ENCODE measurements at places on chromosomes 2 and 18. TPM values are rescaled to one million over a fixed set of nuclear protein-coding genes. Genes with fewer than 3 reads are reported as not detected.

- no peak for DNase-seq
- H3K4me3 ChIP-seq, result no peak overlapping the region
- peaks cover 7% of the 10 kb centered on the region for H3K36me3 ChIP-seq
- H3K27me3 ChIP-seq, result no peaks in the 10 kb centered on the region
- H3K4me1 ChIP-seq, result peaks cover 31% of the 10 kb centered on the region
- H3K27ac ChIP-seq, result peak overlapping the region; percentile 84
Observed at GRCh38 chr2:201432038-201432620, 19.1 kb downstream of the TRAK2 start.

GREB1L gene
- 5.2 TPM for polyA plus RNA-seq

DNA sequence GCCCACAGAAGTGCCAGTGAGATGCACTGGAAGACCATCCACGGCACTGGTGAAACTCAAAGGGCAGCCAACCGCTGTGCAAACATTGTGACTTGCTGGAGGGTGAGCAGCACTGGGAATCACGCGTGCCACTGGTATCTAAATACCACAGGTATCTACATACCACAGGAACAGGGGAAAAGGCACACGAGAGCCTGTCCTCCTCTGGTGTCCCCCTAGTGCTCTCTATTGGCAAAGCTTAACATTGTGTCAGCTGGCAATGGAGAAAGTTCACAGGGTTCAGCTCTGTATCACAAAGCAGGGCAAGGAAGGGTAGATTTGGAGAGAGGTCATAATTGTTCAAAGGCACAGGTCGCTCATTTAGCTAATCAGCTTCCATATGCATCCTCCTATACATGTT, 12.6 kb upstream of the SEC11C start:
- peaks cover 31% of the 10 kb centered on the region for H3K27me3 ChIP-seq
- no peak for DNase-seq
- no peaks in the 10 kb centered on the region for H3K36me3 ChIP-seq
- H3K4me1 ChIP-seq, result no peaks in the 10 kb centered on the region
- no peak overlapping the region for H3K4me3 ChIP-seq

- no peak overlapping the region for H3K27ac ChIP-seq
- no peak for DNase-seq
- H3K4me3 ChIP-seq, result no peak overlapping the region
- no peaks in the 10 kb centered on the region for H3K36me3 ChIP-seq
- no peaks in the 10 kb centered on the region for H3K4me1 ChIP-seq
Observed at GRCh38 chr2:108330979-108331378, 42.3 kb downstream of the SULT1C2 start.

GRCh38 chr2:135050684-135051083, 1.4 kb upstream of the RAB3GAP1 start:
- H3K27ac ChIP-seq, result peak overlapping the region; percentile 59
- no peaks in the 10 kb centered on the region for H3K36me3 ChIP-seq
- H3K4me3 ChIP-seq, result no peak overlapping the region
- H3K27me3 ChIP-seq, result no peaks in the 10 kb centered on the region

RAB12 gene
- polyA plus RNA-seq, result 51.5 TPM

GRCh38 chr2:32805104-32806095, 141.4 kb upstream of the LTBP1 start:
- DNase-seq, result no peak
- peaks cover 2% of the 10 kb centered on the region for H3K36me3 ChIP-seq
- H3K27me3 ChIP-seq, result no peaks in the 10 kb centered on the region
- H3K4me1 ChIP-seq, result no peaks in the 10 kb centered on the region
- peak overlapping the region; percentile 30 for H3K27ac ChIP-seq

DNA sequence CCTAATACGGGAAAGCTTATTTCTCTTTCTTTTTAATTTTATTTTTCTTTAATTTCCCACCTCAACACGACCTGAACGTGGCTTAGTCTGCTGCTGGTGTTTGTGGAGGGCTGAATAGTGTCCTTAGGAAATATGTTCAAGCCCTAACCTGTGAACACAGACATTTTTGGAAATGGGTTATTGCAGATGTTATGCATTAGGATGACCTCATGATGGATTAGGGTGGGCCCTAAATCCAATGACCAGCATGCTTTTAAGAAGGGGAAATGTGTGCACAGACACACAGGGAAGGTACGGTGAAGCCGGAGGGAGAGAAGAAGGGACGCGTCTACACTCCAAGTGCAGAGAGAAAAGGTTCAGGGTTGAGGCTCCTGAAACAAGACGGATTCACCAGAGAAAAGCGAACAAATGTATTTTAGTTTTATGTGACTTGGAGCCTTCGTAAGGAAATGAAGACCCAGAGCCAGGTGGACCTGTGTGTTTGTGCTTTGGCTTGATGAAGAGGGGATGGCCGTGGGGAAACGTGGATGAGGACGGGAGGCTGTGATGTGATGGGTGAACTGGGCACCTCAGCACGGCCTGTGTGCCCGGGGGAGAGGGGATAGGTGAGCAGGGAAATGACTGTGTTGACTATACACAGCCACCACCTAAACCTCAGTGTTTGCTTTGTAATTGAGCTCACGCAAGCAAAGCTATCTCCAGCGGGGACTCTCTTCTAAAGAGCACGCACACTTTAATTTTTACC, 37.5 kb downstream of the RTP5 start:
- no peaks in the 10 kb centered on the region for H3K36me3 ChIP-seq
- H3K27ac ChIP-seq, result no peak overlapping the region
- H3K4me3 ChIP-seq, result no peak overlapping the region
- no peaks in the 10 kb centered on the region for H3K27me3 ChIP-seq
- no peaks in the 10 kb centered on the region for H3K4me1 ChIP-seq

DNA sequence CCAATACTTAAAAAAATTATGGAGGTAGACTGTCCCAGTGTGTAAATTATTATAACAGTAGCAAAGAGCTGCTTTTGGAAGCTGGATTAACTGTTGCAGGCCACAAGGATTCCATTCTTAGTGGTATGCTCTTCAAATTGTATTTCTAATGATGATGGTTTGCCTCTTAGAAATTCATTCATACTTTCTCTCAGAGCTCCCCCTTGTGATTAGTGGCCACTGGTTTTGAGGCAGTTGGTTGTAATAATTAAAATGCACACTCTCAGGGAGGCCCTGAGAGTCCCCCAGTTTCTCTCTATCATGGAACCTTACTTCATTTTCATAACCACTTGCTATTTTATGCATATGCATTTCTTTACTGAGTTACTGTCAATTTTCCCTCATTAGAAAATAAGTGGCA, 122.5 kb downstream of the PLA2R1 start:
- H3K4me1 ChIP-seq, result no peaks in the 10 kb centered on the region
- no peak overlapping the region for H3K27ac ChIP-seq
- H3K36me3 ChIP-seq, result no peaks in the 10 kb centered on the region
- DNase-seq, result no peak
- no peak overlapping the region for H3K4me3 ChIP-seq
- H3K27me3 ChIP-seq, result no peaks in the 10 kb centered on the region

GRCh38 chr2:214578442-214578841, 167.6 kb downstream of the VWC2L start:
- no peak overlapping the region for H3K27ac ChIP-seq
- no peak for DNase-seq
- H3K4me1 ChIP-seq, result no peaks in the 10 kb centered on the region
- H3K36me3 ChIP-seq, result no peaks in the 10 kb centered on the region

ARHGEF4 gene
- 2.1 TPM for polyA plus RNA-seq

QPCT gene
- 1.3 TPM for polyA plus RNA-seq

DNA sequence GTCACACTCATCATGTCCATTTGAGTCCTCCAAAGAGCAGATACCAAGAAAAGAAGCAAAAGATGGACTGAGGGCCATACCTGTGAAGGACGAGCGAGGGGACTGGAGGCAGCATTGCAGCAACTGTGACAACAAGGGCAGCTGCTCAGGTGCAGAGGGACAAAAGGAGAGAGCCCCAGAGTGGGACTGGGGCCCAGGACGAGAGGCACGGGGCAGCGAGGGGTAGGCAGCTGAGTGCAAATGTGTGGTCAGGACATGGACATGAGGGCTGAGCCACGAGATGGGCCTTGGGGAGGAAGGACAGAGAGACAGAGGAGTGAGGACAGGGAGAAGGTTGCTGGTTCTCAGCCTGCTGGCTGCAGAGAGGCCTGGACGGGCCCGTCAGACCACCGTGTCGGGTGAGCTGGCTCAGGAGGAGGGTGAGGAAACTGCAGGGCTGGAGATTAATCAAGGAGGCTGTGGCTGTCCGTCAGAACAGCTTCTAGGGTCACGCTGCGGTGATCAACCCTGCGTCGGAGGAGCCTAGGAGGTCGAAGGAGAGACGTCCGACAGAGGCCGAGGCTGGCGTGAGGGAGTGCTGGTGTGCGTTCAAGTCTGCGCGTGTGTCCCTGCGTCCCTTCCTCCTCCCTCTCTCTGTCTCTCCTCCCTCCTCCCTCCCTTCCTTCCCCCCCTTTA, 206.8 kb upstream of the HDAC4 start:
- H3K4me1 ChIP-seq, result no peaks in the 10 kb centered on the region
- H3K4me3 ChIP-seq, result no peak overlapping the region
- H3K27me3 ChIP-seq, result peaks cover 31% of the 10 kb centered on the region
- H3K27ac ChIP-seq, result no peak overlapping the region
- DNase-seq, result peak; percentile 57

GRCh38 chr2:224027931-224028330, 11.2 kb downstream of the SERPINE2 start:
- H3K4me3 ChIP-seq, result no peak overlapping the region
- no peaks in the 10 kb centered on the region for H3K36me3 ChIP-seq
- peaks cover 7% of the 10 kb centered on the region for H3K27me3 ChIP-seq
- H3K27ac ChIP-seq, result no peak overlapping the region
- H3K4me1 ChIP-seq, result peaks cover 12% of the 10 kb centered on the region
- DNase-seq, result no peak

MYO3B gene
- polyA plus RNA-seq, result not detected

- DNase-seq, result no peak
- peaks cover 4% of the 10 kb centered on the region for H3K27me3 ChIP-seq
- peak overlapping the region; percentile 5 for H3K27ac ChIP-seq
- peaks cover 44% of the 10 kb centered on the region for H3K4me1 ChIP-seq
- H3K4me3 ChIP-seq, result peak overlapping the region; percentile 71
- no peaks in the 10 kb centered on the region for H3K36me3 ChIP-seq
Observed at GRCh38 chr2:15940661-15941480, 521 bp downstream of the MYCN start.

UGT1A5 gene
- polyA plus RNA-seq, result not detected

GRCh38 chr18:73563901-73564472, 583.6 kb downstream of the FBXO15 start:
- no peaks in the 10 kb centered on the region for H3K27me3 ChIP-seq
- H3K4me1 ChIP-seq, result no peaks in the 10 kb centered on the region
- no peak overlapping the region for H3K27ac ChIP-seq
- DNase-seq, result no peak

GRCh38 chr2:238947920-238948710, 100.2 kb downstream of the TWIST2 start:
- no peak overlapping the region for H3K27ac ChIP-seq
- DNase-seq, result peak; percentile 38
- no peaks in the 10 kb centered on the region for H3K36me3 ChIP-seq
- H3K4me1 ChIP-seq, result no peaks in the 10 kb centered on the region
- peaks cover 2% of the 10 kb centered on the region for H3K27me3 ChIP-seq

GRCh38 chr18:36427369-36427768, 129.9 kb downstream of the FHOD3 start:
- H3K4me3 ChIP-seq, result no peak overlapping the region
- no peak for DNase-seq
- H3K36me3 ChIP-seq, result no peaks in the 10 kb centered on the region
- H3K4me1 ChIP-seq, result peaks cover 52% of the 10 kb centered on the region

DNA sequence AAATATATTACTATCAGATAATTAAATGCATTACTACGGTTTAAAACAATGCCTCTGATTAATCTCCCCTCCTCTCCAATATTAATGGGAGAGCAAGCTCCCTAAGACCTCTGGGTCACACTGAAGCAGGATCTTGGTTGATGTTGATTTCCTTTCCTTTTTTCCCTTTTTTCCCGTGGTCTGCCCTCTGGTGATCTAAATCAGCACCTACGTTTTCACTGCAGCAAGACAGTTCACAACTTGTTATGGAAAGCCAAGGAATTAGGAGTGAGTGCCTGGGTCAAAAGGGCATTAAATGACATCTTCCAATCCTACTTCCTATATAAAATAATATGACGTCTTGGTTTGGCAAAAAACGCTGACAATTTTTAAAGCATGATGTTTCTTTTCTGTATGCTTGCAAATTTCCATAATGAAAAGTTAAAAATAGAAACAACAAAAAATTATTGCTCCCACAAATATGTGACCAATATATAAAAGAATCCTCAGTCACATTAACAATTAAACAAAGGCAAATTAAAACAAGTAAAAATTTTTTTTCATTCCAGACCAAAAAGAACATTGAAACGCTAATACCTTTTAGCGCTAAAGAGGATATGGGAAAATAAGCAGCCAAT, 7.9 kb upstream of the CFAP36 start:
- DNase-seq, result no peak
- no peak overlapping the region for H3K4me3 ChIP-seq
- no peak overlapping the region for H3K27ac ChIP-seq
- H3K27me3 ChIP-seq, result no peaks in the 10 kb centered on the region
- no peaks in the 10 kb centered on the region for H3K36me3 ChIP-seq

POTEI gene
- not detected for polyA plus RNA-seq

- no peak for DNase-seq
- no peak overlapping the region for H3K4me3 ChIP-seq
- no peak overlapping the region for H3K27ac ChIP-seq
- no peaks in the 10 kb centered on the region for H3K36me3 ChIP-seq
Observed at GRCh38 chr2:99845296-99845695, 297.1 kb downstream of the AFF3 start.

DNA sequence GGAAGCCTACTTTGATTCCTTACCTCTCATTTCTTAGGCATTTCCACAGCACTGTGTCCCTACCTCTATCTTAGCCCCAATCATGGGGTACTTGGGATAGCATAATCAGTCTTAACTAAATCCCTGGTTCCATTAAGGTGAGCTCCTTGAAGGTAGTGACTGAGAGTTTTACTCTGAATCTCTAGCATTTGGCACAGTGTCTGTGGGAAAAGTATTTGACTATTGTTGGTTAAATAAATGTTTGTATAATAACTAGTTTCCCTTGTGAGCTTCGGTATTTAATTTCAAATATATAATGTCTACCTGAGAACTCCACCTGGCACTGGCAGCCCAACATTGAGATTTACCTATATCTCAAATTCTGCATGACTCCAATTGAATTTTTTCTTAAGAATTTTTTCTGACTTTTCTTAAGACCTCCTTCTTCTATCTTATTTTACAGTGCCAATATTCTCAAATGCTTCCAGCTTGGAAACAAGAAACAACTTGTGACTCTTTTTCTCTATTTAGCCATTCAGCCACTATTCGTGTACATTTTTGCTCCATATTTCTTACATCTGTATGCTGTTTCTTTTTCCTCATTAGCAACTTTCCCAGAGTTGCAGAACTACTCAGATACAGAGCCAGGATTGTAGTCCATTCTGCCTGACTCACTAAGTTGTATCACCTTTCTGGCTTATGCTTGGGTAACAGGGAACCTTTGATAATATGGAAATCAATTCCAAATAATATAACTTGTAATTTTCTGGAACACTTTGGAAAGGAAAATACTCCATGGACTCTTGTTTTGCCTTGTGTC, 214.0 kb upstream of the NT5C1B start:
- H3K4me3 ChIP-seq, result no peak overlapping the region
- no peaks in the 10 kb centered on the region for H3K4me1 ChIP-seq
- H3K27me3 ChIP-seq, result no peaks in the 10 kb centered on the region
- H3K27ac ChIP-seq, result no peak overlapping the region
- DNase-seq, result no peak

GRCh38 chr2:54584598-54584997, 128.5 kb downstream of the SPTBN1 start:
- H3K36me3 ChIP-seq, result no peaks in the 10 kb centered on the region
- H3K4me3 ChIP-seq, result no peak overlapping the region
- no peak for DNase-seq
- no peaks in the 10 kb centered on the region for H3K27me3 ChIP-seq
- H3K27ac ChIP-seq, result no peak overlapping the region
- peaks cover 86% of the 10 kb centered on the region for H3K4me1 ChIP-seq

GRCh38 chr2:235937087-235937486, 231.1 kb downstream of the GBX2 start:
- no peak overlapping the region for H3K27ac ChIP-seq
- no peaks in the 10 kb centered on the region for H3K4me1 ChIP-seq
- no peaks in the 10 kb centered on the region for H3K27me3 ChIP-seq
- no peak for DNase-seq
- H3K4me3 ChIP-seq, result no peak overlapping the region

All from heart left ventricle (tissue), 16 donors.